ENCODE measurements at places on chromosomes 6 and 20.

DNA sequence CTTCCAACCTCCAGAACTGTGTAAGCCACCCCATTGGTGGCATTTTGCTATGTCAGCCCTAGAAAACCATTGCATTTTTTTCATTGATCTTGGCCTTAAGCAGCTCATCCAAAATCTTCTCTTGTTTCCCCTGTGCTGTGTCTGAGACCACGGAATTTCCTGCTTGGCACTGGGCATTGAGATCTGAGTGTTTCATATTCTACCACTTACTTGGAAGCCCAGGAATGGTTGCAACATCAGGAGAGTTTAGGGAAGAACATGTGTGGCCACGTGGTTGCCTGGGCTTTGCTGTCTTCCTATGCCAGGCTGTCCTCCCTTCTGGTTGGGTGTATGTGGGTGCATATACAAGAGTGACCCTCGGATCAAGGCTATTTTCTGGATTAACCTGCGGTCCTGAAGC, 139.3 kb upstream of the PMEPA1 start:
- DNase-seq = no peak

DNA sequence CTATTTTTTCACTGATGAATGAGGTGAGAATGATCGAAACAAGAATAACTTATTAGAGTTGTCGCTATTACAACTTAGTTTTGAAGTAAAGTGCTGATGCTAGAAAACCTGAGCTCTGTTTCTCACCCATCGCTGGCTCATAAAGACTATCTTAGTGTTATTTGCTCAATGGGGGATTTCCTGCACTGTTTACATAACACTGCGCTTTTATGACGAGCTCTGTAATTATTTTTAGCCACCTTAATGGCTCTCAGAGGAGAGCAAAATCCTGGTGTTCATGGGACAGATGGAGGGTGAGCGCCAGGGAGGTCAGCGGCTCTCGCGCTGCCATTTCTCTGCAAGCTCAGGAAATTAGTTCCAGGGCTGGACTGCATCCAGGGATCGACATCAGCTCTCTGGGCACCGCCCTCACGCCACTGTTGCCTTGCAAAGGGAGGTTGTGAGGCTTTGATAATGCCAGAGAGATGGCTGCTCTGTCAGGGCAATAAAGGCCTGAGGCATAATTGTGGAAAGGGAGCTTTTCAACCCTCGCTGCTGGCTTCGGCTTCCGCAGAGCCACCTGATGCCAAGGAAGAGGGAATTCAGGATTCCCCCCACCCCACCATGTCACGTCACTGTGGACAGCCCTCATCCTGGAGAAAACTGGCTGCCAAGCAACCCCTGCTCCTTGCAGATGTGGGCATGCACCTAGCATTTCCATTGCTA, 72.0 kb downstream of the DACT2 start:
- DNase-seq = no peak

DNA sequence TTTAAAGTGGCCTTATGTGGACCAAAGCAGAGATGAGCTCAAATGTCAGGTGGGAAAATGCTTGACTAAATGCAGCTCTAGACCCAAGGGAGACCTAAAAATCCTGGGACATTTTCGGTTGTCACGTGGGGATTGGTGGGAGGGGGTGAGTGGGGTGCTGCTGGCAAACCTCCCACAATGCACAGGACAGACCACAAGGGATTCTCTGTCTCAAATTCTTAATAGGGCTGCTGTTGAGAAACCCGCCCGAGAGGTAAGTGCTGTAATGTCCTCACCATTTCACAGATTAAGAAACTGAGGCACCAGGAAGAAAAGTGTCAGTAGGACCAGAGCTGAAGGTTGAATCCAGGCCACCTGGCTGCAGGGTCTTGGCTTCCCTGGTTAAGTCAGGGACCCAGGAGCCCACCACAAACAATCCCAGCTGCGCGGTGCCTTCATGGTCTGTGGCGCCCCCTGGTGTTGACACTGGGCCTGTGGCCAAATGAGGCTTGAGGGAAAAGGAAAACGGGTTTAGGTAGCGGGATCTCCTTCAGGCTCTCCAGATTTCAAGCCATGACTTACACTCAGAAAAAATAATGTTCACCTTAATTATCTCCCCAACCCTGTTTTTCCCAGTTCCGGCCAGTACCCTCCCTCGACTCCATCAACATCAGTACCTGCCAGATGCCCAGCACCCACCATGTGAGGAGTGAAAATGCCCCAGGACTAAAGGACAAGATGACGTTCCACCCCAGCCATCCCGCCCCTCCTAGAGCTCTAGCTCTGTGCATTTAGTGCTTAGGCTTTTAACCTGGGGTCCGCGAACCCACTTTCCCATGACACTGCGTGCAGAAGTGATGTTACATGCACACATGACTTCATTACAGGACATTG, 7.2 kb downstream of the HLA-G start:
- no peak for DNase-seq

GRCh38 chr6:157831018-157831369, 7.9 kb downstream of the SNX9 start:
- DNase-seq = no peak

- DNase-seq = no peak
Measured at GRCh38 chr20:1555952-1556351, 1.6 kb downstream of the SIRPD start.

DNA sequence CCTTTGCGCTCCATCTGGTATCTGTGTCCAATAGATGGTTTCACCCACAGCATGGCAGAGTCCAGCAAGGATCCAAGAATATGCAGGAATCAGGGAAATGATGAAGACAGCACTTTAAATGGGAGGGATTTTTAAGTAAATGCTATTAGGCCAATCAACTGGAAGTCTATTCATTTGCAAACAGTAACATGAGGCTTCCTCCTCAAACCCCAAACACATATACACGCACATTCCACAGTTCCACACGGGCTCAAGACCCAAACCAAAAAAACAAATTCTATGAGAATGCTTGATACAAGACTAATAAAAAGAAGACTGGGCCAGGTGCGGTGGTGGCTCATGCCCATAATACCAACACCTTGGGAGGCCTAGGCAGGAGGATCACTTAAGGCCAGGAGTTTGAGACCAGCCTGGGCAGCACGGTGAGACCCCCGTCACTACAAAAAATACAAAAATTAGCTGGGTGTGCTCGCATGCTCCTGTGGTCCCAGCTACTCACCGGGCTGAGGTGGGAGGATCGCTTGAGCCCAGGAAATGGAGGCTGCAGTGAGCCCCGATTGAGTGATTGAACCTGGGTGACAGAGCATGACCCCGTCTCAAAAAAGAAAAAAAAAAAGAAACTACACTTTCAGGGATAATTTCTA, 21.9 kb upstream of the TFAP2C start:
- no peak for DNase-seq

DNA sequence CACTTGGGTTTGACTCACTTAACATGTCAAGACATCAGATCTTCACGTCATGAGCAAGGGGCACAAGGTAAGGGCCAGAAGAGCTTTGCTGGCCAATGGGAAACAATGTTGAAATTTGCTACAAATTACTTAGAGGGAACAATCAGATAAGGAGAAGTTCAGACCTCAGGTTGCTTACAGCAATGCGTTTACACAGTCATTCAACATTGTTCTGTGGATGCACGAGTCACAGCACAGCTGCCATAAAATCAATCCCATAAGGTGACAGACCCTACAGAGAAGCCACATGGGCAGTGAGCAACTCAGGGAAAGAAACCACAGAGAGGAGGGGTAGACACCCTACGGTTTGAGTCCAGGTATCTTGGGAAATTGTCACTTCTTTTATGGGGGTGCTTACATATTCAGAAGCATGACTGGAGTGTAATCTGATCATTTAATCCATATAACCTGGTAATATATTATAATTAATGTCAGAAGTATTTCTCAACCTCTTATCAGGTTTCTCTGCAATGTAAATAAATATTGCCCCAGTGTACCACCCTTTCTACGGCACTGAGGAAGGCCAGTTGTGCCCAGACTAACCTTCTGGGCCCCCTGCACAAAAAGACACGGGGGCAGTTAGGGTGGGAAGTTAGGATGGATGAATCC, 2.3 kb upstream of the SLC22A2 start:
- DNase-seq = no peak

DNA sequence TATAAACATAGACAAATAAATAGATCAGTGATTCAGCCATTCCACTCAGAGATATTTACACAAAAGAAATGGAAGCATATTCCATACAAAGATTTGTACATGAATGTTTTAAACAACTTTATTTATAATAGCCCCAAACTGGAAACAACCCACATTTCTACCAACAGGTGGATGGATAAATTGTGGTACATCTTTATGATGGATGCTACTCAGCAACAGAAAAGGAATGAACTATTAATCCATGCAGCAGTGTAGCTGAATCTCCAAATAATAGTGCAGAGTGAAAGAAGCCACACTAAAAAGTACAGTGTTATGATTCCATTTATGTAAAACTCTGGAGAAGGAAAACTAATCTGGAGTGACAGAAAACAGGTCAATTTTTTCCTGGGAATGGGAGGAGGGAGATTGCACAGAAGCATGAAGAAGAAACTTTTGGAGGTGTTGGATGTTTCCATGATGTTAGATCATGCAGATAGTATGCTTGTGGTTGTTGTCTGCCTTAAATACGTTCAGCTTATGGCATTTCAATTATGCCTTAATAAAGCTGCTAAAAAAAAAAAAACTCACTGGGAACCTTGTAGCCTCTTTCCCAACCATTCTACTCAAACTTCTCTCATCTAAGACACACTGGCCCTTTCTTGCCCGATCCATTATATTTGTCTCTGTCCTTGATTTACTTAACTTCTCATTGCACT, 100.9 kb downstream of the PPP1R14C start:
- no peak for DNase-seq

GRCh38 chr6:35147486-35147885, 6.3 kb upstream of the TCP11 start:
- DNase-seq = no peak

DNA sequence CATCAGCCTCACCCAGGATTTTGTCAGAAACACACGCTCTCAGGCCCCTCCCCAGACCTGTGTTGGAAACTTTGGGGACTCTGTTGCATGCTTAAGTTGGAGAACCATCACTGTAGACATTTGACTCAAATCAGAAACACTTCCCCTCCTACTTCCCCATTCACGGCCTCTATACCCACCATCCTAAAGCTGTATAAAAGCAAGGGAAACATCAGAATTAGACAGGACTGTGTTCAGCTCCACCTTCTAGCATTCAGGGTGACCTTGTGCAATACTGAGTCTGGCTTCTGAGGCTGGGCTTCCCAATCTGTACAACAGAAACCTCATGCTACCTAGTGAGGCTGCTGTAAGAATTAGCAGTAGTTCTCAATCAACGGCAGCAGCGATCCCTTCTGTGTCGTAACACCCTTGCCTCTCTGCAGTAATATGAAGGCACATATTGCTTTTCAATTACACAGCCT, 252.3 kb downstream of the LY86 start:
- DNase-seq = no peak
